ENCODE measurements at places on chromosomes 6 and 20.

GRCh38 chr6:31270788-31271640 lies 878 bp downstream of the HLA-C start:
- peak; percentile 77 for DNase-seq

DNA sequence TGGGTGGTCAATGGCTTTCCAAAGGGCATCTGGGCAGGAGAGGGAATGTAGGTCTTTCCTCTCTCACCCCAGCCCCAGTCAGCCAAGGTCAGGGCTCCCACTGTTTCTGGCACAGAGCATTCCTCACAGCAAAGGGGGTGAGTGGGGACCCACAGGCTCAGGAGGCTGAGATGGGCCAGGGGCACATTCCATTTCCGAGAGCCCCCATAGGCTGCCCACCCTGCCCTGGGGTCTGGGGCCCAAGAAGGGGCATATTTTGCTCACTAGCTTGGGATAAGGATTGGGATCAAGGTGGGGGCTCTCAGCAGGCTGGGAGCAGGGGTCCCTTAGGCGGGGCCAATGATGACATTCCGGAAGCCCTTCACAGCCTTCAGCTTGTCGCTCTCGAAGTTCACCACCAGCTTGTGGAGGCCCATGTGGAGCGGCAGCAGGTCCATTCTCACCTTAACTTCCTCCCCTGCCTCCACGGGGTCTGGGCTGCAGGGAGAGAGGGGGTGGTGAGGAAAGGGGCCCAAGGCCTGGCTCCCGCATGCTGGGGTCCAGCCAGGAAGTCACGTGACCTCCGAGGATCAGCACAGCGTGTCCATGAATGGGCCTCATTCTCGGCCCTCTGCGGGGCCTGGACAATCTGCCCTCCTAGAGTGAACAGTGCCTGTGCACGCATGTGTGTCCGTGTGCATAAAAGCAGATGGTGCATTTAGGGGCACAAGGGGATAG lies 35.0 kb downstream of the TGM2 start:
- DNase-seq, result no peak

GRCh38 chr20:54284928-54285704 lies 77.2 kb downstream of the PFDN4 start:
- no peak for DNase-seq

GRCh38 chr20:18831830-18832499 lies 18.4 kb downstream of the SCP2D1 start:
- no peak for DNase-seq

GRCh38 chr20:48102931-48103660 lies 317.8 kb upstream of the SULF2 start:
- DNase-seq, result no peak

- no peak for DNase-seq
Measured at GRCh38 chr6:149729824-149730223, 11.9 kb upstream of the LATS1 start.

GRCh38 chr6:69790629-69791028 lies 6.2 kb downstream of the LMBRD1 start:
- DNase-seq, result no peak

DNA sequence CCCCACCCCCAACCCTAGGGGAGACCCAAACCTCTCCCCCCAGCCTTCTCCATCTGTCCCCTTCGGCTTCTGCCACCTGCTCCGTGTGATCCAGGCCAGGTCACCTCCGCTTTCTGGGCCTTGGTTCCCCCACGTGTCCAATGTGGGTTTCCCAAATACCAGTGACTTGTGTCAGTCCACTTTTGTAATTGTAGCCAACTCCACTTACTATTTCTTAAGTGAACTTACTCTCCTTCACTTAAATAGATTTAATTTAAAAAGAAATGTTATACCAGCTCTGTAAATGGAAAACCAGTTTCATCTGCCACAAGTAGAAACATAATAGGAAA lies 10.0 kb upstream of the FAM110A start:
- DNase-seq, result no peak

DNA sequence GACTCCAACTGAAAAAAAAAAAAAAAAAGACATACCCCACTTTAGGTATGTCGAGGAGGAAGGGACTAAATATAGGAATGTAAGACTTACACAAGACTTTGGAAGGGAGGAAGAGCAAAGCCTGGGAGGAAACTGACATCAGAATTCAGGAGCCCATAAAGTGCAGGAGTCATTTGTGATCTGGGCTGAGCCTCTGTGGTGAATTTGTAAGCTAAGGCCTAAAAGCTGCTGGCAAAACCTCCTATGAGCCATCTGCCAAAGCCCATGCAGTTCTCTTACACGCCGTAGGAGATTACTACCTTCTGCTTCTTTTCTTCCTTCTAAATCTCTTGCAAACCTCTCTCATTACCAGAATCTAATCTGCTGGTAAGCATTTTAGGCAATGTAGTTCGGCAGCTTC lies 52.0 kb upstream of the THEMIS start:
- DNase-seq, result no peak

Measured in NK-92 treated with Interleukin-12 subunit alpha and Interleukin-12 subunit beta, amount 100 ng/mL, for 24 hours (cell line).